ENCODE measurements at places on chromosomes 12 and 14.

GRCh38 chr14:75831455-75831854 is 150.3 kb downstream of the TGFB3 start:
- no peak for DNase-seq

DNA sequence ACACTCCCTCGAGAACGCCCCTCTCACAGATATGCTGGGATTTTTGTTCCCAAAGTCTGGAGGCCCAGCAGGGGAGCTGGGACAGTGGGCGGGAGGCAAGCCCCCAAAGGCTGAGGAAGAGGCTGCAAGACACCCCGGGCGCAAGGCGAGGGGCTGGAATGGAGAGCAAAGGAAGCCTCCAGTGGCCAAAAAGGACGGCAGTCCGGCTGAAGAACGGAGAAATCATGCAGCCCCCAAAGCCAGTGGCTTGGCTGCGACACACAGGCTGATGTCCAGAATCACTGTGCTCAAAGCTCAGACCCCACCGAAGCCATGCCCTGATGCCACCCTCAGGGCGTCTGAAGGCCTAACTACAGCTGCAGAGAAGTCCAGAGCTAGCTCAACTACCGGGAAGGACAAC is 10.9 kb downstream of the CLBA1 start:
- no peak for DNase-seq

- DNase-seq, result no peak
Measured at GRCh38 chr12:113949321-113950305, 16.5 kb downstream of the RBM19 start.

- no peak for DNase-seq
Measured at GRCh38 chr12:9756170-9756569, 4.5 kb downstream of the CD69 start.

DNA sequence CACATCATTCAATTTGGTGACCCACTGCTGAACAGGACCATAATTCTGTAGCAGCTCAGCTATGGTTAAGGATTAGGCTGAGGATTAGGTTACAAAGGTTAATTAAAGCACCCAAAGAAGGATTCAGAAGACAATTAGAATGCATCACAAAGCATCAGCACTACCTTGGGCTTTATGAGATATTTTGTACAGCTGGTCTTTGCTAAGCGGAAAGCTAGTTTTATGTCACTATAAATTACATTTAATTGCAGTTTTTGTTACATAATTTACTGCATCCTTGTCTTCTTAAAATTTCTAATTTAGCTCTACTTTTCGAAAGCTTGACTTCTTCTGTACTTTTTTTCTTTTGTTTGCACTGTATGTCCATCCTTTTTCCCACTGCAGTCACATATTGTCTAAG is 711.5 kb downstream of the RPS29 start:
- DNase-seq, result no peak

- DNase-seq, result peak; percentile 47
Measured at GRCh38 chr12:110431957-110432587, 18.1 kb downstream of the ARPC3 start.
